ENCODE measurements at places on chromosomes 3 and 15.
A peak's percentile ranks its signal among the peaks of the same experiment; 100 is the strongest.

- peak; percentile 66 for DNase-seq
- peak overlapping the region; percentile 78 for H3K4me3 ChIP-seq
- H3K4me1 ChIP-seq, result peaks cover 6% of the 10 kb centered on the region
- H3K27ac ChIP-seq, result peak overlapping the region; percentile 81
- no peaks in the 10 kb centered on the region for H3K36me3 ChIP-seq
Observed at GRCh38 chr3:184812662-184813042, 686 bp downstream of the VPS8 start.

DNA sequence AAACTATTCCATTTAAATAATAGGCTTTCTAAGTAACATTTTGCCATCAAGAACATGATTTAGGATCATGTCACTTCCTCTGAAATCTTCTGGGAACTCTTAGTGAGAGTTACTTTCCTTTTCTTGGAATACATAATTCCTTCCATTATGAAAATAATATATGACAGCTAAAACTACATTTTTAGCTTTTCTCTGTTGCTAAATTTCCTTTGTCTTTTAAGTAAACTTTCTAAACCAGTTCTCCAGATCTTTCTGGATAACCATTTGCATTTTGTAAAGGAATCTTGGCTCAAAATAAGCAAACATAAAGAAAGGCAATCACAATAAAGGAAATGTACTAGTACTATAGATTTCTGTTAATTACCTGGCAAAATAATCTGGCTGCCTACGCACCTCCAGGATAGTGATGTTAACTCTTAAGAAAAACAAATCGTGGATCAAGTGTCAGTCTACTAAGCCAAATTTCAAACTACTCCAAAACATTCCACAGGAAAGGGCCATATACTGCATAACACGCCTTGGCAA is 165.7 kb downstream of the ZNF385D start:
- H3K4me3 ChIP-seq, result no peak overlapping the region
- no peaks in the 10 kb centered on the region for H3K27me3 ChIP-seq
- no peaks in the 10 kb centered on the region for H3K4me1 ChIP-seq
- H3K27ac ChIP-seq, result no peak overlapping the region
- no peaks in the 10 kb centered on the region for H3K36me3 ChIP-seq
- DNase-seq, result no peak

DNA sequence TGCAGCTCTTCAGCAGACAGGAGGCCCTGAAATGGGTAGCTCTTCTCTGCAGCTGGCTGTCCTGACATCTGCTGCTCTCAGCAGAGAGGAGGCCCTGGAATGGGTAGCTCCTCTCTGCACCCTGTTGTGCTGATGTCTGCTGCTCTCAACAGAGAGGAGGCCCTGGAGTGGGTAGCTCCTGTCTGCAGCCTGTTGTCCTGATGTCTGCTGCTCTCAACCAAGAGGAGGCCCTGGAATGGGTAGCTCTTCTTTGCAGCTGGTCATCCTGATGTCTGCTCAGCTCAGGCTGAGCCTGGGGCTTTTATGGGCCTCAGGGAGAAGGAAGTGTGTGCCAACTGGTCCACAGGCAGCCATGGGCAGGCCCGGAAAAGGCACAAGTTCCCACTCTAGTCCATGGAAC is 66.6 kb downstream of the PIK3CB start:
- H3K4me3 ChIP-seq, result no peak overlapping the region
- H3K27ac ChIP-seq, result no peak overlapping the region
- no peaks in the 10 kb centered on the region for H3K4me1 ChIP-seq
- DNase-seq, result no peak
- no peaks in the 10 kb centered on the region for H3K27me3 ChIP-seq

DNA sequence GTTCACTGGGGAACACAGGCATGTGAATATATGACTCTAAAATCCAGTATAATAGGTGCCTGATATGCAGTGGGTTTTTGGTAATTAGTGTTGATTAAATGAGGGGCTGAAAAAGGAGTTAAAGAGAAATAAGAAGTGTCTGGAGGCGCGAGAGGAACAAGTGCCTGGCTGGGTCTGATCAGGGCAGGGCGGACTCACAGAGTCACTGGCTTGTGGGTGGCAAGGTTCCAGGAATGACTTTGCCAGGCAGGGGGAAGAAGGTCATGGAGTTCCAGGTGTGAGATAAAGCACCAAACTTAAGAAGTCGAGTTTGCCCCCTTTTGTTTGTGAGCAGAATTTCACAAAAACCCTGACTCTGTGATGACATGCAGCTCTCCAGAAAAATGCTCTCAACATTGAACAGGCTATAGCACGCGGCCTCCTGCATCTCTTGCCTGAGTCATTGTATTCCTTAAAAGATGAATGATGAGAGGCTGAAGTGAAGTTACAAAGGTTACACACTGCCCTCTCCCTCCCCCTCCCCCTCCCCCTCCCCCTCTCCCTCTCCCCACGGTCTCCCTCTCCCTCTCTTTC is 63.0 kb upstream of the LMCD1 start:
- no peaks in the 10 kb centered on the region for H3K27me3 ChIP-seq
- H3K36me3 ChIP-seq, result no peaks in the 10 kb centered on the region
- no peak for DNase-seq
- H3K4me3 ChIP-seq, result no peak overlapping the region
- no peaks in the 10 kb centered on the region for H3K4me1 ChIP-seq

DNA sequence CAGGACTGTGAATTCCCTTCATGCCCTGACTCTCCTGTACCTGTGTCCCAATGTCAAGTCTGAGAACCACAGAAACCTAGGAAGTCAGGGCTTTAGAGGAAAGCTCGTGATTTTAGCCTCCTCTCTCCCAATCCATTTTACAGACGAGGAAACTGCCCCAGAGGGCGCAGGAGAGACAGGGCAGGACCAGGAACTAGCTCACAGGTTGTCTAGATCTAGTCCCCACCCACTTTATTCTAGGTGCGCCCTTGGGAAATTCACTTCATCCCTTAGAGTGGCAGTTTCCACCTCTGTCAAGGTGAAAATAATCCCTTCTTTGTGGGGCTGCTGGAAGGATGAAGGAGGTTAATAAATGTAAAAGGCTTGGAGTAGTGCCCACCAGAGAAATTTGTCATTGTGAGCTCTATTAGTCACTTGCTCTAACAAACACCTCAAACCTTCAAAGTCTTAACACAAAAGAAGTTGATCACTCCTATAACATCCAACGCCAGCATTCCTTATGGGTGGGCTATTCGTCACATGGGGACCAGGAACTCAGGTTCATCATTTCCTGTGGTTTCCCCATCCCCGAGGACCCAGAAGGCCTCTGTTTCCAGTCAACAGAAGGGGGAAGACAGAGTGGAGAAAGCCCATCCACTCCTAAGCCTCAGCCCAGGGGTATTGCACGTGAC is 282.3 kb downstream of the XXYLT1 start:
- DNase-seq, result no peak
- H3K27ac ChIP-seq, result no peak overlapping the region
- no peaks in the 10 kb centered on the region for H3K27me3 ChIP-seq

- H3K27ac ChIP-seq, result no peak overlapping the region
- H3K4me3 ChIP-seq, result no peak overlapping the region
- no peak for DNase-seq
Observed at GRCh38 chr3:133775309-133775708, 29.1 kb downstream of the TF start.

DNA sequence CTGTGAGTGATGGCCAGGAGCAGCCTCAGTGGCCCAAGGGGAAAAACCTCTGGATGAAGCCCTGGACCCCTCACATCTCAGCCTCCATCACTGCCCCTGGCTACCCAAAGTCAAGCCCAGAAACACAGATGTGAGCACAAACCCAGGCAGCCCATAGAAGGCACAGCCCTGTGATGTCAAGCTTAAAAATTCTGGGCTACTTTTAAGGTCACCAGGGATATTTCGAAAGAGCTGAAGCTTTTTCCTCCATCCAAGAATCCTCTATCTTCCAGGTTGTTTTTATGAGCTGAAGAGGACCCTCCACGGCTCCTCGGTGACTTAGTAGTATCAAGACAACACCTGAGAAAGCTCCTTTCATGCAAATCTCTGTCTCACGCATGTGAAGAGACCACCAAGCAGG is 11.5 kb downstream of the LIPC start:
- H3K36me3 ChIP-seq, result no peaks in the 10 kb centered on the region
- H3K4me1 ChIP-seq, result peaks cover 14% of the 10 kb centered on the region
- no peaks in the 10 kb centered on the region for H3K27me3 ChIP-seq
- no peak overlapping the region for H3K27ac ChIP-seq
- no peak for DNase-seq
- no peak overlapping the region for H3K4me3 ChIP-seq

DNA sequence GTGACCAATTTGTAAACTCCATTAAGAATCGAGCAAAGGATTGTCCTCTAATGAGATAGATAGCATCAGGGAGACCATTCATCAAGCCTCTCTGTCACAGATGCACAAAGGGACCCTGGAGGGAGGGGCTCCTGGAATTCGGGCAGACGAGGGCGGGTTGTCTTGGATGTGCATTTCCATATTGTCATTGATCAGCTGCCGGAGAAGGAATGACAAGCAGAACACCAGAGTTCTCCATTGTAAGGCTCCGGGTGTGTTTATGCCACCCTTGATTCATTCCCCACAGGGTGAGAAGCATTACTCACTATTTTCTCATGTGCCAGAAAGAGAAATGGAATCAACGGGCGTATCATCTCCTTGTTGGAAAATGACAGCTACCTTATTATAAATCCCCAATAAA is 167.5 kb downstream of the EBLN2 start:
- no peak for DNase-seq
- no peaks in the 10 kb centered on the region for H3K4me1 ChIP-seq
- no peaks in the 10 kb centered on the region for H3K36me3 ChIP-seq
- no peak overlapping the region for H3K4me3 ChIP-seq
- no peaks in the 10 kb centered on the region for H3K27me3 ChIP-seq

- DNase-seq, result no peak
- no peak overlapping the region for H3K27ac ChIP-seq
- H3K4me1 ChIP-seq, result no peaks in the 10 kb centered on the region
- no peaks in the 10 kb centered on the region for H3K27me3 ChIP-seq
Observed at GRCh38 chr3:27699067-27699466, 23.1 kb downstream of the EOMES start.

DNA sequence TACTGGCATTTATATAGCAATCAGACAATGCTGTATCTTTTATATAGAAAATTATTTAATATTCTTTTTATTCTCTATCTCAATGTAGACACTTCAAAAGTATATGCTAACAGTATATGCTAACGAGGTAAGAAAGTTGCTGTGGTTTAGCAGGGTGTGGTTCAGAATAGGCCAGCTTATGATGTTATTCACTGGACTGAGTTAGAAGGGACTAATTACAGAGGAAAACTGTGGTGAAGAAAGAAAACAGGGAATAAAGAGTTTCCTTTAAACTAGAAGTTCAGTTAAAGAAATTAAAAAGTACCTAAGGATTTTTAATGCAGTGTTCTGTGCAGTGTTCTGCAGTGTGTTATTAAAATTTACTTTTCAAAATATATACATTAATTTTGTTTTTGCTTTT is 59.4 kb downstream of the MYO9A start:
- no peak for DNase-seq
- H3K27ac ChIP-seq, result no peak overlapping the region
- no peaks in the 10 kb centered on the region for H3K36me3 ChIP-seq
- no peak overlapping the region for H3K4me3 ChIP-seq

GRCh38 chr3:46335541-46335940 is 18.4 kb upstream of the CCR2 start:
- no peaks in the 10 kb centered on the region for H3K36me3 ChIP-seq
- no peak for DNase-seq
- H3K27ac ChIP-seq, result no peak overlapping the region
- H3K27me3 ChIP-seq, result no peaks in the 10 kb centered on the region
- no peak overlapping the region for H3K4me3 ChIP-seq

DNA sequence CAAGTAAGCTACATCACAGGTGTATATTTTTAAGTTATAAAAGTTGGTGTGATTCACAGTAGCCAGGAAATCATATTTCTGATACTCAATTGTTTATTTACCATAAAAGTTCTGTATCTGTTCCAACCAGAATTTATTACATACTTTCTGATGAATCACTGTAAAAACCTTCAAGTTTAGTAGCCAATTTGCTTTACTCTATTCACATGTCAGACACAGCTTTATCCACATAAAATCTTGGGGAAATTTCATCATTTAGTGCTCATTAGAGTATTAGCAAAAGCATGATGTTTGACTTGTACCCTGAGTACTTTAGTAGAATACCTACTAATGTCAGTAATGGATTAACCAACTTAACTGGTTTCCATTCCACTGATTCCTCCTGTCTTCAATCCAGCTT is 249.8 kb downstream of the POLQ start:
- no peaks in the 10 kb centered on the region for H3K27me3 ChIP-seq
- H3K27ac ChIP-seq, result no peak overlapping the region
- no peaks in the 10 kb centered on the region for H3K4me1 ChIP-seq
- no peak for DNase-seq

GRCh38 chr15:78718837-78719236 is 77.8 kb upstream of the CHRNB4 start:
- H3K27ac ChIP-seq, result no peak overlapping the region
- DNase-seq, result no peak
- no peaks in the 10 kb centered on the region for H3K4me1 ChIP-seq
- H3K4me3 ChIP-seq, result no peak overlapping the region
- H3K27me3 ChIP-seq, result no peaks in the 10 kb centered on the region
- no peaks in the 10 kb centered on the region for H3K36me3 ChIP-seq

DNA sequence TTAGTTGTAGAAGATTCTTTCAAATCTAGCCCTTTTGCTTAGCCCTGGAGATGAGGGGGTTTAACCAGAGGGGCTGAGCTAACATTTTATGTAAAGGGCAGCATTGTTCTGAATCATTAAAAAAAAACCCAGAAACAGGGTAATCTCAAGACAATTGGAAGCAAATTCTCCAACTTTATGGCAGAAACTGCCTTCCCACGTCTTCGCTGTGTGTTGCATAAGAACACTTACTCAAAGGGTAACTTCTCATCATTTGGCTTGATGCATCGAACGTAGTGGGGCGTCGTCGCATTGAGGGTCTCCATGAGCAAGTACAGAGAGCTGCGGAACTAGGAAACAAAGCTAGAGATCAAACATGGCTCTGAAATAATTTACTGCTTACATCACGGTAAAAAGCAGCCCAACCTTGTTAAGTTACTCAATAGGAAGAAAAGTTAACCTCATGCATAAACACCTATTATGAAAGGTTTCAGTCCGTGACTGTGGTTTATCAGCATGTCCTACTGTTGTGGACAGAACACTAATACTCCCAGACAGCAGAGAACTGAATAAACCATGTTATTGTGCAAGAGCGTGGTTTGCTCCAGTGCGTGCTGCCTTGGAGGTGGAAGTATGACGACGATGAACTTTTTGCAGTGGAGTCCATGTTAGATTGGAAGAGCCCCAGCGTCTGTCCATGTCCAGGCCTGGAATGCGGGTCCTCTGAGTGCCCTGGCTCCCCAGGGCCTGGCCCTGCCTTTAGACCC is 48.7 kb downstream of the MYO5C start:
- no peak for DNase-seq
- no peaks in the 10 kb centered on the region for H3K36me3 ChIP-seq
- no peak overlapping the region for H3K27ac ChIP-seq
- no peaks in the 10 kb centered on the region for H3K27me3 ChIP-seq

GRCh38 chr15:60541481-60542299 is 62.7 kb upstream of the ICE2 start:
- no peaks in the 10 kb centered on the region for H3K36me3 ChIP-seq
- H3K4me1 ChIP-seq, result no peaks in the 10 kb centered on the region
- H3K4me3 ChIP-seq, result no peak overlapping the region
- DNase-seq, result no peak
- H3K27ac ChIP-seq, result no peak overlapping the region
- H3K27me3 ChIP-seq, result no peaks in the 10 kb centered on the region
